ENCODE measurements at places on chromosomes 6 and 20. TPM values are rescaled to one million over a fixed set of nuclear protein-coding genes. Genes with fewer than 3 reads are reported as not detected.

Gene CPXM1
- total RNA-seq, result 28.8 TPM

Gene CD24
- 2,327 TPM for total RNA-seq

Gene LY86
- total RNA-seq, result not detected

Gene ECHDC1
- total RNA-seq, result 60.5 TPM

Gene KCNK5
- 44.3 TPM for total RNA-seq

Gene PI16
- total RNA-seq, result not detected

Gene BMP2
- 3.6 TPM for total RNA-seq

Gene NHSL1
- 32.4 TPM for total RNA-seq

DNA sequence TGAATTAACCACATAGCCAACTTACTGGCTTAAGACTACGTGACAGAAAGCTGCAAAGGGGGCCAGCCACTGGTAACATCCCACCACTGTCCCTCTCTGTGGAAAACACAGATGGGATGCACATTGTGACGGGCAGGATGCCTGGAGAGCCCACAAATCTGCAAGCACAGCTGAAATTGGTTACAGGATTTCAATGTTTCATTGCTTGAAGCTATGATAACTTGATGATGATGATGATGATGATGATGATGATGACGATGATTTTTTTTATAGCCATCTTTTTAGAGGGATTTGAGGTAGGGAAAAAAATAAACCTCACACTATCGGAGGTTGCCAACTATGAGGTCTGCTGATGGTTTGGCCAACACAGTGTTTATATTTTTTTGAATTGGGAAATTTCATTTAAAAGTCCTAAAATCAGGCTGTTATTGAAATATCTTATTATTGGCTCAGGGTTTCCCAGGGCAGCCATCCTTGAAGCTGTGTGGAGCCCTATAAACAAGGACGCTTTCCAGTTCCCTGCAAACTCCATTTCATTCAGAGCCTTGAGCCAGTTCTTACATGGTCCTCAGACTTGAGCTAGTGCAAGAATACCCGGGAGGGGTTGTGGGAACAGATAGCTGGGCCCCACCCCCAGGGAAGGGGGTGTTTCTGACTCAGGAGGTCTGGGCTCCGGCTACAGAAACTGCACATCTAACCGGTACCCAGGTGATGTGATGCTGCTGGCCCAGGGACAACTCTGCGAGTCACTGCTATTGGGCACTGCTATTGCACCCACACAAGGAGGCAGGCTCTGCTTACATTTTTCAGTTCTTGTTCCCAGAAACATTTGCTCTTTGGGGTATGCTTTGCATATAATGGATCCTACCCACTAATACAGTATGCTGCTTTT is 27.1 kb downstream of the BCAS1 start:
- no peak for DNase-seq

GRCh38 chr6:100050550-100050949 is 56.5 kb upstream of the MCHR2 start:
- DNase-seq, result no peak

DNA sequence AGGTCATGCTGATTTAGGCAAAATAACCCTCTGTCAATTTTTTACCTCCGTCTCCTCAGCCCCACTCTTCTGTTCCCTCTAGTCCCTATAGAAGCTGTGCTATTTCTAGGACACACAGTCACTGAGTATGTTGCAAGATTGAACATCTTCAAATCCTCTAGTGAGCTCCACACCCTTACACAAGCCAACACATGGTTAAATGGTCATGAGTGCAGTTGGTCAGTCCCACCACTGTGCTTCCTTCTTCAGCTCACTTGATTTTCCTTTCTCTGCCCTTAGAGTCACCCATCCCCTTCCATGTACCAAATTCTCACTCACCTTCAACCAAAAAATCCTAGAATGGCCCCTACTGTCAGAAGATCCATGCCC is 48.2 kb upstream of the F13A1 start:
- no peak for DNase-seq

DNA sequence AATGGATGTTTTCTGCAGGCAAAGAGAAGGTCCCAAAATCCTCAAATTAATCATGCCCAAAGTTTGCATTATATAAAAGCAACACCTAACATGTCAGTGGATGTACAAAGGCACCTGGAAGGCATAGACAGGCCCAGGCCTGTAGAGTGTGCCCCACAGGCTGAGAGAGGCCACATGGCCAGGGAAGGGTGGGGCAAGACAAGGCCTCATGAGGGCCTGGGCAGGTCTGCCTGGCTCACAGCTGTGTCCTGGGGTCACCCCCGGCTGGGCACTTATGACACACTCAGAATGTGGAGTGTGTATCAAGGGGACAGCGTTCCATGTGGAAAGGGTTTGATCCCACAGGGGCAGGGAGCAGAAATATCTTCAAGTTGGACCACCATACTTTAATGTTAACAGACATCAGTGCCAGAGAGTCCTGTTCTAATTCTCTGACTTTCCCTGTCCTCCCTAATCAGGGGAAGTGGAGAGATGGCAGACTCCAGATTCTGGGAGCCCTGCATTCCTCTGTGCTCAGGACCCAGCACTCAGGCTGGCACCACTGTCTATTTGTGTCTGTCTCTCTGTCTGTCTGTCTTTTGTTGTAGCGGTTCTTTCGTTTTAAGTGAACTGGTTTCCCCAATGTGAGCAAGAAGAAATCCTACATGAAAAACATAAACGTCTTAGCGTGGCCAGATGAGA is 178.3 kb upstream of the FOXA2 start:
- DNase-seq, result no peak

DNA sequence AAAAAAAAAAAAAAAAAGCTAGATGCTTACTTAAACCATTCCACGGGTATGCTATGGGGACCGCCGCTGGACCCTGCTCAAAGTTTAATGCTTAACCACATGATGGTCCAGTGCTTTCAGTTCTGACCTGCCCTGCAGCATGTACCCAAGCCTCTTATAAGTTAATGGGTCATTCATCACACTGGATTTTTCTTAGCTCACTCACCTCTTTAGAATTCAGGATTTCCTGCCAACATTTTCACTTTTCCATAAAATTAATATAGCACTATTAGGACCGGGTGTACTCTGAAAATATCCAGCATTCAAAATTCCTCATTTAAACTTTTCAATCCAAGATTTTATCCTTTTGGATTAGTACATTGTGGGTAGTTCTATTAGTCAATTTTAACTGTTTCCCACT is 140.8 kb downstream of the ALDH8A1 start:
- no peak for DNase-seq

GRCh38 chr20:23702021-23702420 is 13.2 kb upstream of the CST4 start:
- no peak for DNase-seq

DNA sequence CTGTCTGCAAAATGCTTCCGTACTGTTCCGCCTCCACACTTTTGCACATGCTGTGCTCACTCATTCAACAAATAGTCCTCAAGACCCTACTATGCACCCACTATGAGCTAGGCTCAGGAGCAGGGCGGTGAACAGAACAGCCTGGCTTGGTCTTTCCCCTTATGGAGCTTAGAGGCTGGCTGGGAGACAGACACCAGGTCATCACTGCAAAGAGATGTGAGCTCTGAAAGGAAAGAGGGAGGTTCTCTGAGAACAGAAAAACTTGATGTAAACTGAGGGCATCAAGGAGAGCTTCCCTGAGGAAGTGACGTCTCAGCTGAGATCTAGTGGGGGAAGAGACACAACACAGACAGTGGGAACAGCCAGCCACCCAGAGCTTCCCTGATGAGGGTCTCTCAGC is 31.0 kb upstream of the TGM2 start:
- DNase-seq, result no peak

DNA sequence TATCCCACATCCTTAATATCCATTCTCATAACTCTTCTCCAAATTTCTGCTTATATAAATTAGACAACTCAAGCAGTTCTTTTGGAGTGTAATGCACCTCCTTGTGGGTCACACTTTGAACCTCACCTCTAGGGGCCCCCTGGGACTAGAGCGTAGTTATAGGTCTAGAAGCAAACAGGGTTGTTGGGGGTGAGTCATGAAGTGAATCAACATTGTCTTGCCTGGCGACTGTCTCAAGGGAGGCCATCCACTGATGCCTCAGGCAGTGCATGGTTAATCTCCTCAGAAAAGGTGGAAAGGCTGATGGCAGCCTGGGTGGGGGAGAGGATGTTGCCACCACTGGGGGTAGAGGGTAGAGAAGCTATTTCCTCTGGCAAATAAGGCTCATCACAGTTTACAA is 129.1 kb downstream of the TNFRSF21 start:
- no peak for DNase-seq

DNA sequence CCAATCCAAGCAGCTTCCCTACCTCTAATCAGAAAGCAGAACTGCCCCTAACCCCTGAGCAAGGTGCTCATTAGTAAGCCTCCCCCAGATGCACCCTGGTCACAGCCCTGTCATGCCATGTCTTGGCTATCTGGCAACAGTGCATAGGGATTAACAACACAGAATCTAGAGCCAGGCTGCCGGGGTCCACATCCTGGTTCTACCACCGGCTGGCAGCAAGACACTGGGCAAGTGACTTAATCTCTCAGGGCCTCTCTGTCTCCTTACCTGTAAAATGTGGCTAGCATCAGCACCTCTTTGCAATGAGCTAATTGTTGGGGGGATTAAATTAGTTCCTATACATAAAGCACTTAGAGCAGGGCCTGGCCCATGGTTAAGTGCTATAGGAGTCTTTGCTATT is 68.1 kb downstream of the CPNE5 start:
- DNase-seq, result no peak

GRCh38 chr6:70622461-70622860 is 45.2 kb upstream of the SMAP1 start:
- no peak for DNase-seq

GRCh38 chr20:1334761-1335160 is 5.8 kb upstream of the SDCBP2 start:
- no peak for DNase-seq

GRCh38 chr6:152091851-152092341 is 284.4 kb downstream of the ESR1 start:
- no peak for DNase-seq

GRCh38 chr6:137647762-137648447 is 153.7 kb upstream of the OLIG3 start:
- DNase-seq, result no peak

DNA sequence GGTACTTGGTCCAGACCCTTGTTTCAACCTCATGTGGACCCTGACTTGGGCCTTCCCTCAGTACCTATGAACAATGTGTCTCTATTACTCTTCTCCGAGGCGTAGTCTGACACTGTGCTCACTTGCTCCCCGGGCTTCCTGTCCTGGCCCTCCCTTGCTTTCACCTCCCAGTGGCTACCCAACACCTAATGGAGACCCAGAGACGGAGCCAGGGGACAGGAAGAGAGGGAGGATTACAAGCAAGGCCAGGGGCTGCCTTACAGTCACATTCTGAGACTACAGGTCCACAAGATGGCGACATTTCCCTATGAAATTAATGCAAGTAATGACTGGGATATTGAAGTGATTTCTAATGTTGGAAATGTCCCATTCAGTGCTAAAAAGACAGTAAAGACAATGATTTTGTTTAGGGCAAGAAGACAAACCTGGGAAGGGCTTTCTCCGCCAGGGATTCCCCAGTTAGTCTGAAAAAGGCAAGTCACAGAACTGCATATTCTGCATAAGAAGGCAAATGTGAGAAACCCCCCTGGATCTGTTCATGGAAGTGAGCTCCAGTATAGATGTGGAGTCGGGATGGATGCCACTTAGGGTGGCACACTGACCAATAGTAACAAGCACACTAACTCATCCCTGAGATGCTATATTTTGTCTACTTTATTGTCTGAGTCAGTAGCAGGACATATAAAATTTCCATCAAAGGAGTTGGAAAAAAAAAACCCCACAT is 44.0 kb upstream of the ZBTB24 start:
- no peak for DNase-seq

- no peak for DNase-seq
These were observed 82.2 kb downstream of the FAM229B start for GRCh38 chr6:112169541-112169940.

GRCh38 chr20:47111576-47111975 is 216.9 kb downstream of the EYA2 start:
- DNase-seq, result no peak

DNA sequence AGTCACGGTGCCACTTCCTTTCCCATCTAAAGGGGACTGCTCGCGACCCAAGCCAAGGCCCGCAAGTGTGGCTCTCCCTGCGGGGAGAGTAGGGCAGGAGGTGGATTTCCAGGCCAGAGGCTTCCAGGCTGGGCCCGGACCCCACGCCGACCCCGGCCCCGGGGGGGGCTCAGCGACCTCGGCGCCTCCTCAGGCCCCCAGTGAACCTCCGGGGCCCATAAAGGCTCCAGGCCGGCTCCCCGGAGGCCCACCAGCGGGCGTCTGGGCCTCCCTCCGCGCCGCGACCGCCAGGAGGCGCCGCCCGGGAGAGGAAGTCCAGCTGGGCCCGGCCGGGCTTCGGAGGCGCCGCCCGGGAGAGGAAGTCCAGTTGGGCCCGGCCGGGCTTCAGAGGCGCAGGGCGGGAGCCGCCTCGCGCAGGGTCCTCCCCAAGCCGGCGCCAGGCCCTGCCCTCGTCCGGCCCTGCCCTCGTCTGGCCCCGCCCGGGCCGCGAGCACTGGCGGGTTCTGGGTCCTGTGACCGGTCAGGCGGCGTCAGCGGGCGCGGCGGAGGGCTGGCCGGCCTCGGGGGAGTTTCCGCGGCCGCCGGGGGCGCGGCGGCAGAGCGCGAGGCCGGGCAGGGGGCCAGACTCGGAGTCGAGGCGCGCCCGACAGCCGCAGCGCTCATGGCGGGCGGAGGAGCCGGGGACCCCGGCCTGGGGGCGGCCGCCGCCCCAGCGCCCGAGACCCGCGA is at the start of gene RAB32:
RAB32 (plus strand) TSS at position 623 of the 729 bp plus-strand sequence; CDS start at position 662, 39 bp downstream.
- peak; percentile 73 for DNase-seq

DNA sequence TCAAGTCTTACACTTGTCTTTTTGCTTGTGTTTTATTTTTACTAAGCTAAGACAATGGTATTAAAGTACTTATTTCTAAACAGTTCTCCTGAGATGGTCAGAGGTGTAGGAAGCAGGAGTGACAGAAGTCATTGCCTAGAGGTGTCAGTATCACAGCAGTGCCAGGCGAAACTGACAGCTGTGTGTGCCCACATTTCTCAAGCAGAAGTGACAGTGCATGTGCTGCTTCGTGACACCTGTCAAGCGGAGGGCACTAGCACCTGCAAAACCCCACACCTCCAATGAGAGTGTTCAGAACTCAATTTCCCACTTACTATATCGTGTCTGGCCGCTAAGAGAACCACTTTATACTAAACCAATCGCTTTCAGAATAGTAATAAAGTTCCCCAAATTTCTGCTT is 82.8 kb downstream of the SLC23A2 start:
- no peak for DNase-seq

All from H1 (cell line).